Activated CD8-positive, alpha-beta T cell treated with anti-CD3 and anti-CD28 coated beads for 36 hours (primary cell): ENCODE measurements at places on chromosomes 1 and 21.

GRCh38 chr21:33427051-33427450, 23.8 kb downstream of the IFNGR2 start:
- no peak for DNase-seq

DNA sequence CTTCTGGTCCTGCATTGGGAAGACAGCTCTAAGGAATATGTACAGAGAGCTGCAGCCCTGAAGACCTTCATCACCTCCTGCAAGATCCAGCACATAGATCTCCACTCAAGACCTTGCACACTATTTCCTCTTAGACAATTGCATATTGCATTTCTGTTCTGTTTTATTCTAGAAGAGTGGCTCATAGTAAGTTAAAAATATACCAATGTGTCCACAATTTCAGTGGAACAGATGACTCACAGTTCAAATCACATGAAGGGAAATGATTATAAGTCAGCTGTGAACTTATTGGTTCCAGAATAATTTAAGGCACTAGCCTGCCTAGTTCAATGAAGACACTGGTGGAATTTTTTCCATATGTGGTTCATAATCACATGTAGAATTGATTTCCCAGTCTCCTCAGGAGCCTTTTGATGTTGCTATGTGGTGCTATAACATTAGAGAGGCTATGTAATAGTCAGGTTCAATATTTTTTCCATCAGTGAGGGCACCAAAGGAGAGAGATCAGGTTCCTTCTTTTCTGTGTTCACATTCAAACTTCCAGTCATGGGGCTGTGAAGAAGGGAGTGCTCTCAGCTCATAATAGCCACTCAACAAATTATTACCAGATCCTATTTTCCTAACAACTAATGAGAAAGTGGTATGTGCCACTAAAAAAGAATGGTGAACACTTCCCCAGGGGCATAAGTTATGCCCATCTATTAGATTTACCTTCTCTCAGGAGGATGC, 9.8 kb upstream of the AK5 start:
- DNase-seq: no peak

DNA sequence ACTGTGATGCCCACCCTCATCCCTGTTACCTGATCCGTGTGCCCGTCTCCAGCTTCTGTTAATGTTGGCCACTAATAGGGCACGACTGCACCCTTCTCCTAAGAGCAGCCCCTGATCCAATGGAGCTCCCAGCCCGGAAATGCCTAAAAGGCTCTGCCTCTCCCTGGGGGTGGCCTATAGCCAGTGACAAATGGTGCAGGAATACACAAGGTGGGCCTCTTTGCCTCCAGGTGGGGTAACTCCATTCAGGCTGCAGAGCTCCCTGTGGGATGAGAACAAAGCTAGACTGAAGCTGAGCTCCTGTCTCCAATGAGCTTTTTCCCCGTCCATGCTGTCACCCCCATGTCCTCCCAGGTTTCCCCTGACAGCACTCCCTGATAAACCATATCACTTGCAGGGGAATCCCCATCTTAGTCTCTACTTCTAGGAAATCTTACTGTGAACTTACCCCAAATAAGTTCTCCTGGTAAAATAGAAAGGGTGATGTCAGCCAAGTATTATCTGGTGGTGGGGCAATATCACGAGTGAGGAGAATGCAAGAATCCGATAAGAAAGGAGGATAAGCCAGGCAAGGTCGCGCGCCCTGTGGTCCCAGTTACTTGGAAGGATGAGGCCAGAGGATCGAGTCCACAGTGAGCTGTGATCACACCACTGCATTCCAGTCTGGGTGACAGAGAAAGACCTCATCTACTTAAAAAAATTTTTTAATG, 18.6 kb downstream of the S100A7A start:
- no peak for DNase-seq

GRCh38 chr21:19648391-19648790, 1244.8 kb upstream of the TMPRSS15 start:
- DNase-seq: no peak

DNA sequence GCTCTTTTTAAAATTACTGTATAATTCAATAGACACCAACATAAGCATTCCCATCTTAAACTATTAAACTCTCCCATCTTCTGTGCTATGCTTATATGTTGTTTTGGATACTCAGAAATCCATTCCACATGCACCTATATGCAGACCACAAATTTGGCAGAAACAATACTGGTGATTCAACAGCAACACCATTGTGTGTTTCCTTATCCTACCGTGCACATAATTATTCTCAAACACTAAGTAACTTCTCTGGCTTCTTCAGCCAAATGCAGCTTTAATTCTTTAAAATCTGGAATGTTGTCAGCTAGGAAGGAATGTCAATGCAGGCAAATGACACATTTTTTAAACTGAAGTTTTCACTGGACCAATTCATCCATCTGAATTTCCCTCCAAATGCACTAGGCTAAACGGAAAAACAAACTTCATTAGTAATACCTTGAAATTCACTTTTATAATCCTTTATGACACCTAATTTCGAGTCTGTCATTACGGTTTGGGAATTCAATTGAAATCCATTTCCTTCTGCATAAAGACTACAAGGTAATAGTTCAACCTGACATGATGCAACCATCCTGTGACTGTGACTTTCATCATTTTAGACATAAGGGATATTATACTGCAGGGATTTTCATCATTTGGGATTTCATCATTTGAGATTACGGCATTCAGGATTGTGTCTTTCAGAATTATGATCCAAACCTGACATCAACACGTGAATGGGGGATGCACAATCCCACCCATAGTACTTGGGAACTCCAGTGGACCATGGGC, 308.5 kb downstream of the LTN1 start:
- DNase-seq: no peak

- no peak for DNase-seq
These were observed 5.1 kb upstream of the HP1BP3 start for GRCh38 chr1:20792196-20792595.

- DNase-seq: no peak
These were observed 144.2 kb downstream of the VAV3 start for GRCh38 chr1:107820801-107821200.

GRCh38 chr1:63917571-63918417, 144.0 kb downstream of the ROR1 start:
- DNase-seq: peak; percentile 41

DNA sequence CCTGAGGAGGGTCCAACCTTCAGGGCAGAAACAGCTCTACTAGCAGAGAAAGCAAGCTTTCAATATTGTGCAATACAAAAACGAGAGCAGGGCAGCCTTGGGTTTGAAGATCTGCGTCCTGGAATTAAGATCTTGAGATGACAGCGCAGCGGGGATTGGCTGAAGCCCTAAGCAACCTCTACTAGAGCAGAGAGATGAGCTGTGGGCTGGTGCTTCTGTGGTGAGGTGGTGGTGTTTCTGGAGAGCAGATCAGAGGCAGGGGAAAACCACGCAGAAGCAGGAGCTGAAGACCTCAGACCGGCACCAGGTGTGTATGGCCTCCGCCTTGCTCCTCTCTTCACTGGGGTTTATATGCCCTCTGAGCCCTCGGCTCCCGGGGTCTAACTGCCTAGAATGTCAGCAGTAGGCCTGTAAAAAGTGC, 12.5 kb downstream of the TRAF3IP3 start:
- peak; percentile 98 for DNase-seq

- DNase-seq: no peak
These were observed 131.0 kb downstream of the RRAGC start for GRCh38 chr1:38728585-38728908.

- DNase-seq: no peak
These were observed 350.7 kb downstream of the NTNG1 start for GRCh38 chr1:107491582-107491981.

DNA sequence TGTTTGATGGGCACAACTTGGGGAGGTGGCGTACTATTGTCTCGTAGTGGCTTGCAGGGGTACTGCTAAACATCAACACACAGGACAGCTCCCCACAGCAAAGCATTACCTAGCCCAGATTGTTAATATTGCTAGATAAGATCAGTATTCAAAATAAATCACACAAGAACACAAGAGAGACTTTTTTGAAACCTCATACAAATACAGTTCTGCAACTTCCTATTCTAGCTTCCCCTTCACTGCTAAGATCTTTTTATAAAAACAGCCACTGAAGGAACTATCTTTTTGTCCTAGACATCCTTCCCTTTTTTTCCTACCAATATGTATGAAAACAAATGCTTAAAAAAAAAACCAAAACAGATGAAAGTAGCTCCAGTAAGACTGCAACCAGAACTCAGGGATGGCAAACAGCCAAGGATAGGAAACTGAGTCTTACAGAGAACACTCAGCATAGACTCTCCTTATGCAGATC, 137.8 kb upstream of the KRTAP19-8 start:
- no peak for DNase-seq

- DNase-seq: no peak
These were observed 43.9 kb upstream of the SAMSN1 start for GRCh38 chr21:14589855-14590563.

DNA sequence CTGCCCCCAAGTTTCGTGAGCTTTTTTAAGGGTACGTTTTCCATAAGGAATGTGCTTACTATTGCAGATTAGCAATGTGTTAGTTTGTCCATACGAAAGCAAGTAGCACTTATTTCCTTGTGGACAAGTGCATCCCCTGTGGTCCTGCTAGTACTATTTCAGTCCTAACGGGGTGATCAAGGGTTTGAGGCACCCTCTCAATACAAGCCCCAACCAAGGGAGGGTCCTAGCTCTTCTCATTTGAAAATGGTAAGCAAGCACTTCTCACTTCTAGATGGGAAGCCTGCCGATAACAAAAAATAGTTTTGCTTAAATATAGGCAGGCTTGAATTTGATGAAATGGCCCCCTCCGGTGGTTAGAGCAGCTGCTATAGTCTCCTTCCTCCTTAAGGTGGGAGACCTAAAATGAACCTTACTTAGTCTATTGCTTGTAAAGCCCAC, 64.0 kb upstream of the HMCN1 start:
- peak; percentile 79 for DNase-seq
